ENCODE measurements at places on chromosomes 4 and X.

- no peak for DNase-seq
These were observed 1.9 kb upstream of the NEUROG2 start for GRCh38 chr4:112517911-112518310.

- no peak for DNase-seq
These were observed 82.4 kb downstream of the MTNR1A start for GRCh38 chr4:186472948-186473347.

DNA sequence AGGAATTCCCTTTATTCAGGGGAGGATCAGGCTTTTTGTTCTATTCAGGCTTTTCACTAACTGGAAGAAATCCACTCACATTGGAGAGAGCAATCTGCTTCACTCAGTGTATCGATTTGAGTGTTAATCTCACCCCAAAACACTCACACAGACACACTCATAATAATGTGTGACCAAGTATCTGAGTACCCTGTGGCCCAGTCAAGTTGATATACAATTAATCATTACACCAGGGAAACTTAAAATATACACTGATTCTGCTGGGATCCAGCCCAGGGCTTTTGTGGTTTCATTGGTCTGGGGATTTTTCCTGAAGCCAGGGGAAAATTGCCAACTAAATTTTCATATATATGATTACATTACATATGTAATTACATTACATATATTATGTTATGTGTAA is 44.0 kb upstream of the GATB start:
- DNase-seq: no peak

DNA sequence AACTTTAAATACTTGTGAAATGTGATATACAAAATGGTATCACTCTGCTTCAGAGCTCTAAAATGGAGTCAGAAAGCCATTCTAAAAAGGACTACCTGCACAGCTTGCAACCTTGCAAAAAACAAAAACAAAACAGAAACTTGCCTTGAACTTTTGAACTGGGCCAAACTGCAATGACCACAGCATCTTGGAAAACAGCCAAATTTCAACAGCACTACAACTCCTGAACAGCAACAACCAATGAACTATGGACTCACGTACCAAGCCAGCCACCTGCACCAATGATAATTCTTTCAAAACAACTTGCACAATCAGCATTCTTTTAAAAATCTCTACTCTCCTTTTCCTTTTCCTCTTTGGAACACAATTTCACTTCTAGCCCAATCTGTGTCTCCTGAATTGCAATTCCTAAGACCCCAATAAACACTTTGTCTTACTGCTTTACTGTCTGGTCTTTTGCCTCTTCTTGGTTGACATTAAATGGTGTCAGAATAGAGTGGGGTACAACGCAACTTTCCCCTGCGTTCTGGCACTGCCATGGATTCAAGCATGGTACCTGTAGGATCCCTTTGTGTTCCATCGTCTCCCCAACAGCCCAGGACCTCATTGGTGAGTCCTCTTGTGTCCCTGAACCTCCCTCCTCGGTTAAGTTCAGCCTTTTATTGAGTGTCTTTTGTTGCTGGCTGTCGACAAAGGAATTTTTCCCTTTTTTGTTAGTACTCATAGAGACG is 35.7 kb upstream of the FMR1 start:
- no peak for DNase-seq

GRCh38 chrX:2583194-2584162 is 82.7 kb upstream of the DHRSX start:
- DNase-seq: no peak

DNA sequence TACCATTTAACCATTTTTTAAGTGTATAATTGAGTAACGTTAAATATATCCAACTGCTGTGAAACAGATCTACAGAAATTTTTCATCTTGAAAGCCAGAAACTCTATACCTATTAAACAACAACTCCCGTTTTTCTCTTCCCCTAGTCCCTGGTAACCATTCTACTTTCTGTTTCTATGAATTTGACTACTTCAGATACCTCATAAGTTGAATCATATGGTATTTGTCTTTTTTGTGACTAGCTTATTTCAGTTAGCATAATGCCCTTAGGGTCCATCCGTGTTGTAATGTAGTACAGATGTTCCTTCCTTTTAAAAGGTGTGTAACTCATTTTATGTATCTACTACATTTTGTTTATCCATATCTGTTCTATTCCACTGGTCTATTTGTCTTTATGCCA is 48.7 kb downstream of the STAG2 start:
- DNase-seq: no peak

DNA sequence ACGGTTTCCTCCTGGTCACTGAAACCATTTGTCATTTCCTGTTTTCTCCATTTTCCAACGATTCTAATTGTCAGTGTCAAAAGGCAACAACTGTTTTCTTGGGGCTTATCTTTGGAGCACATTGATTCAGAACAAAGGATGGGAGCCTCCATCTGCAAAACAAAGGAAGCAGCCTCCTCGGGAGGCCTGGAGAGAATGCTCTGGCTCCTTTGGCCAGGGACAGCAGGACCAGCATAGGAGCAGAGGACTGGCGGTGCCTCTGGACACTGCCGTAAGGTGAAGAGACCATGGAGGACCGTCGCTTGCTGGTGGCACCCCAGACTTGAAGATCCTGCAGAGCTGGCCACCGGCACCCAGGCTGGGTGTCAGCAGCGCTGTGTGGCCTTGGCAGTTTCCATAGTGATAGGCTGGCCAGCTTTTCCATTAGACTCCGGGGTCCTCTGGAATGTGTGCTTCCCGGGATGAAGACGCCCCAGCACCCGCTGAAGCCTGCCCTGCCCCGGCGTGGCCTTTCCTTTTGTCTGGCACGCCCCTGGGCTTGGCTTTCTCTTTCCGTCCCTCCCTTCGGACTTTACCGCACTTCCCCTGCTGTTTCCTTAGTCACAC is 61.1 kb upstream of the MTM1 start:
- no peak for DNase-seq

GRCh38 chrX:56766554-56767347 is 37.7 kb downstream of the NBDY start:
- no peak for DNase-seq

DNA sequence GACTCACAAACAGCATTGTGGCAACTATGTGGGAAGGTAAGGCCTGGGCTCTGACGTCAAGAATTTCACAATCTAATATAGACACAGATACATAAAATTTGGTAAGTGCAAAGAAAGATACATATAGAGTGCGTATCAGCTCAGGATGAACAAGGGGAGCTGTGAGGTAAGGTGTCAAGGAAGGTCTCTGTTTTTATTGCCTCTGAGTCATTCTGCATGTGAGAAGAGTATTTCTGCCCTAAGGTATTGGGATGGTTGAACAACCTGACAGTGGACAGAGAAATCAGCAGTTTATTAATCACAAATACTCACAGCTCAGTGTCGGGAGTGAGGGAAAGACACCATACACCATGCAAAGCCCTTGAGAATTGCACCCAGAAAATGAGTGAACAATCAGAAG is 89.8 kb downstream of the COMMD8 start:
- no peak for DNase-seq

GRCh38 chrX:2176733-2177132 is 324.0 kb downstream of the DHRSX start:
- no peak for DNase-seq

- no peak for DNase-seq
These were observed 615.1 kb downstream of the CENPC start for GRCh38 chr4:66930206-66930605.

GRCh38 chr4:6177587-6178197 is 22.7 kb downstream of the JAKMIP1 start:
- peak; percentile 89 for DNase-seq

DNA sequence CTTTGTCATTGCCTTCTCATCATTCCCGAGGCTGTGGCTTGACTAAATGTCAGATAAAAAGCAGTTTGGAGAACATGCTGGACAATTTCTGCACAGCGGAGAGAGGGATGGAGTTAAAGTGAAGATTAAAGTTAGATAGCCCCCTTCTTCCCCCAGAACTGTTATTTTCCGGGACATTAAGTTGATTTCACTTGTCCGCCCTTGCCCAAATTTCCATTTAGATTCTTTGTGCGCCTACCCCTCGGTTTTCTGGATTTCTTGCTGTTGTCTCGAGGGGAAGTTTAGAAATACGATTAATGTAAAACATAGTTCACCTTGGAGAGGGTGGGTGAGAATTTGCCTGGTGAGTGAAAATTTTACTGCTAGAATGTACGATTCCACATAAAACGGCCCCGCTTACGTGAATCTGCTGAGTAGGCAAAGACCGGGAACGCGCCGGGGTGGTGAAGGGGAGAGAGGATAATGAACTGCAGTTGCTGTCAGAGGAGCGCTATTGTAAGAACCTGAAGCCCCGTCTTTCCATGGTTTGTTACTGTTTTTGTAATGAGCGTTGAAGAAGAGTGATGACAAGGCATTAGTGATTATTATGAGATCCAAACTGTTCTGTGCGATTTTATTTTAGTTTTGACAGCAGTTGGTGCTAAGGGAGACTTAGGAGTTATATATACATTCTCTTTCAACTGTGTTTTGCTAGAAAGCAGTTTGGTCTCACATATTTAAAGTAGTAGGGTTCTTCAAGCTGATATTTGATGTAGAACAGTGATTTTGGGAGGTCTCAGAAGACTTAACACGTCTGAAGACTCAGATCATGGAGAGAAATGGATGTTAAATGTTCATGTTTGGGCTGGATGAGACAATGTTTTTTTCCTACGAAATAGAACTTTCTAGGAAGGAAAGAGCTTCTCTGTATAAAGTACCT is 73.0 kb downstream of the AFF1 start:
- peak; percentile 81 for DNase-seq

DNA sequence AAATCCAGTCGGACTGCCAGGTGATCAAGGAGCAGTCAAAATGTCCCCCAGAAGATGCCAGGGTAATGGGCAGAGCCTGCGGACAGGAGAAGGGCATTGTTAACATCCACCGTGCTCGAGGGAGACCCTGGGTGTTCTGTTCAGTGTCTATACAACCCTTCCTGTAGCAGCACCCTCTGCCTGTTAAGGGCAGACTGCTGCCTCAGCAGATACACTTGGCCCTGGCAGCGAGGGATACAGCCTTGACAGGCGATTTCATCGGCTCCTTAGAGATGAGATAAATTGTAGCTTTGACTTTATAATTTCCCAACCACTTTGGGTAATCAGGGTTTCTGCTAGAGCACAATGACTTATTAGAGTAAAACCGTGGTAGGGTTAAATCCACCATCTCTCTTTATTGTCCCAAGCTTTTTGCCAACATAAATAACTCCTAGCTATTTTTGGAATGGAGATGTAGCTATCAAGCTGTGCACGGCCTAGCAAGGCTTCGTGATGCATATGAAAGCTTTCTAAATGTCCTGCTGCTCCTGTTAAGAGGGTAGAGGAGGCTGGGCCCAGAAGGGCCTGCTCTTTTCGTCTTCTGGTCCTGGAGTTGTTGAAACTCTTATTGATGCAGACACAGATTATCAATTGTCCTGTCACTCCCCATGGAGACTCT is 195.9 kb downstream of the CPEB2 start:
- no peak for DNase-seq

DNA sequence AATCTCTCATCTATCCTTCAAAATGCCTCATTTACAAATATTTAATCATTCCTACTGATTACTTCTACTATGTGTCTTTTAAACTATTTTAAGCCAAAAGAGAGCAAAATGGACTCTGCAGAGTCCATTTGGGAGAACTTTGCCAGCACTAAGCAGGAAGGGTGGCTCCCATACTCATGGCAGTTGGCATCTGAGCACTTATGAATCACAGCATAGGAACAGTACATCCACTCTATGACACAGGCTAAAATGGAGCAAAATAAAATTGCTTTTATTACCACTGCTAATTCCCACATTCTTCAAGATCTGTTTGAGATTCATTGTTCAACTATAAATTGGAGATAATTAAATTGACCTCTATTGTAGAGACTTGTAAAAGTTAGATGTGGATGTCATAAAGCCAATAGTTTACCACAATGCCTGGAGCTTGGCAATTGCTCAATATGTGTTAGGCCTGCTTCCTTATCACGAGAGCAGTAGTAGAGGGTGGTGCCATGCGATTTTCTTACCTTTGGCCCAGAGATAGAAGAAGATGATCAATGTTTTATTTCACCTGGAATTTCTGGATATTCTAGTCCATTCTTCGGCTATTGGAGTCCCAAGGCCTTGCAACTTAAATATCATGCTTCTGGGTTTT is 19.1 kb downstream of the HPGD start:
- no peak for DNase-seq

DNA sequence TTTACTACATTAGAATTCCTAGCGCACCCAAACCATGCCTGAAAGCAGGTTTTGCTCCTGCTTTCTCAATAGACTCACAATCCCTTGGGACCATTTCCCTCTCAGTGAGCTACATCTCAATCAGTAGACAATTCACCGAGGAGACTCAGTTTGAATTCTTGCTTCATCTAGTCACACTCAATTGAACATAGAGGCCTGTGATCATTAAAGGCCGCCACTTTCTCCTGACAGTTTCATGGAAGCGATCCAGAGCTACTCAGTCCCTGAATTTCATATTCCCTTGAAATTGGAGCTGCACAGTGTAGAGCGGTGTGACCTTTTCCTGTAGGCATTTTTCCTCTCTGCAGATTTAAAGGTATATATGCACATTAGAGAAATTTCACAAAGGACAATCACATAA is 193.9 kb upstream of the SPOCK3 start:
- no peak for DNase-seq

DNA sequence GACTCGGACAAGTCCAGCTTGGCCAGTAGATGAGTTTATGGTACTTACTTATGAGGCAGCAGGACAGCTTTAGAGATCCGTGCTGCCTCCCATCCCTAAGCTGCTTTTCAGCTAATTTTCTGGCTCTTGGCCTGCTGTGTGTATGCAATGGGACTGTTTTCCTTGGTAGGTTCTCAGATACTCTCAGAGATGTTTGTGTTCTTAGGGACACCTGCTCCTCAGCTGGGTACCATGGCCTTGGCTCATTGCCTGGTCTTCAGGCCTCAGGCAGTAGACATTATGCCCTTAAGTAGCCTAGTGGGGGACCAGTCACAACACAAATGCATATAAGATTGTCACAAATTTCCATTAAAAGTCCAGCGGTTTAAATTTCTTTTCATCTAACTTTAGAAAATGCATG is 688.0 kb downstream of the PCDH7 start:
- DNase-seq: no peak

DNA sequence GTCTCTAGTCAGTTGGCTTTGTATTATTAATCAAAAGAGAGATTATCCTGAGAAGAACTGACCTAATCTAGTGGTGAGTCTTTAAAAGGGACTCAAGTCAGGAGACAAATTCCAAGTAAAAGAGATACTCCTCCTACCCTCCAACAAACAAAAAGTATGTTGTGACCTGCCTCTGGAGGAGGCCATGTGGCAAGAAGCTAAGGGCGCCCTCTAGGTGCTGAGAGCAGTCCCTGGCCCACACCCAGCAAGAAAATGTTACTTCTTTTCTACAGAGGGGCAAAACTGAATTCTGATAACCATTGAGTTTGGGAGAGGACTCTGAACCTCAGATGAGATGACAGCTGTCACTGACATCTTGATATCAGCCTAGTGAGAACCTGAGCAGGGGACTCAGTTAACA is 953.6 kb upstream of the AGA start:
- DNase-seq: no peak

DNA sequence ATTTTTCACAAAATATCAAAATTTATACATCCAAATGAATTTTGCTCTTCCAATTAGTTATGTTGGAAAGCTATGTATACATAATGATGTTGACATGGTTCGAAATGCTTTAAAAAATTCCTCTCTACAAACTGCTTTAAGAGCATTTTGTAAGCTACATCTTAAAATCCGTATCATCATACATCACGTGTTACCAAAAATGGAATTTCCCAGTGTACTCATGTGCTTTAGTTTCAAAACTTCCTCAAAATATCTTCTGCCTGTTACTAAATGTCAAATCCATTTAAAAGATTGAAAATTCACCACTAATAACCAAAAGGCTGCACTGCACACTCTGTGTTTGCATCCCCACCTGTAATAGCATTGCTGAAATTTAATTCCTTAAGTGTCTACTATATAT is 87.9 kb downstream of the WDFY3 start:
- DNase-seq: no peak
